Stimulated activated CD8-positive, alpha-beta memory T cell treated with anti-CD3 and anti-CD28 coated beads, Interleukin-2, amount 100 ng/mL, for 48 hours (primary cell): ENCODE measurements at places on chromosomes 5 and 9.

- no peak for DNase-seq
Measured at GRCh38 chr9:27353474-27354229, 56.7 kb upstream of the EQTN start.

GRCh38 chr9:101235105-101235866 lies 149.5 kb downstream of the BAAT start:
- no peak for DNase-seq

DNA sequence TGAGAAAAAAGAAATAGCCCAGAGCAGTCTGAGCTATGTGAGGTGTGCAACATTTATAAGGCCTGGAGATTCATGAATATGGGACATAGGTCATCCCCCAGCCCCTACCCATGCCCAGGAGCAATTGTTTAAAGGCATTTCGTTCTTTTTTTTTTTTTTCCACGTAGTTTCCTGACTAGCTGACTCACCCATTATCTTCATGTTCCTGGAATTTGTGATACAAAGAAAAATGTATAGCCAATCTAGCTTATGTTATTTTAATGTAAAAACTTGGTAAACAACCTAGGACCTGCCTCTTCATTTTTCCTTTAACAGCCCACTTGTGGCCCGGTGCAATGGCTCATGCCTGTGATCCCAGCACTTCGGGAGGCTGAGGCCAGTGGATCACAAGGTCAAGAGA lies 81.3 kb downstream of the OSTF1 start:
- no peak for DNase-seq

GRCh38 chr5:169812786-169813185 lies 167.5 kb downstream of the INSYN2B start:
- no peak for DNase-seq
